ENCODE measurements at places on chromosomes 13 and 19.

GRCh38 chr19:47226426-47227351 lies 4.3 kb downstream of the BBC3 start:
- no peak for DNase-seq

DNA sequence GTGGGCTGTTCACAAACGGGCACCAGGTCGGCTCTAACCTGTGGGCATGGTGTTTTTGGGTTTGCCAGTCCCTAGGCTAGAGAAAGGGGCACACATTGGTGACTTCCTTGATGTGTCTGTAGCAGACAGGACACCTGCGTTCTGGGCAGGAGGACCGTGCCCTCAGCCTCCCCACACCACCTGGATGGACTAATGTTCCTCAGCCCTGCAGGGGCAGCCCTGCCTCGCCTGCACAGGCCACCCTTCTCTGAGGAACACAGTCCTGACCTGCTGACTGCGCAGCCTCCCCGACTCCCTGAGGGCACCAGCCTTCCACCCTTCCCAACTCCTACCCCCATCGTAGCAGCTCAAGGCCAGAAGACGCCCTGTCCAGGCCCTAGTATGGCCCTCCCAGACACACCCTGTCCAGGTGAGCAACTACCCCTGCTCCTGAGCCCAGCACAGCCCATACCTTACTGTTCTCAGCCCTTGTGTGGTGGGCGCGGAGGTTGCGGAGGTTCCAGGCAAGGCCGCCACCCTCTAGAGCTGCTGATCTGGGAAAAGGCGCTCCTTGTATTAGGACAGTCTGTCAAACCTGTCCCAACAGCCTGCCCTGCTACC lies 55.7 kb downstream of the GGACT start:
- no peak for DNase-seq

GRCh38 chr13:51478418-51479198 lies 25.8 kb upstream of the INTS6 start:
- DNase-seq, result no peak

- DNase-seq, result no peak
Measured at GRCh38 chr13:91882918-91883317, 484.5 kb downstream of the GPC5 start.

- DNase-seq, result no peak
Measured at GRCh38 chr19:18385675-18386542, at the start of gene GDF15. GDF15 (plus strand) TSS chr19:18386158; CDS start chr19:18386190, 32 bp downstream.
